Cortex of kidney (tissue), 1 donor: ENCODE measurements at places on chromosomes 11 and 22.

DNA sequence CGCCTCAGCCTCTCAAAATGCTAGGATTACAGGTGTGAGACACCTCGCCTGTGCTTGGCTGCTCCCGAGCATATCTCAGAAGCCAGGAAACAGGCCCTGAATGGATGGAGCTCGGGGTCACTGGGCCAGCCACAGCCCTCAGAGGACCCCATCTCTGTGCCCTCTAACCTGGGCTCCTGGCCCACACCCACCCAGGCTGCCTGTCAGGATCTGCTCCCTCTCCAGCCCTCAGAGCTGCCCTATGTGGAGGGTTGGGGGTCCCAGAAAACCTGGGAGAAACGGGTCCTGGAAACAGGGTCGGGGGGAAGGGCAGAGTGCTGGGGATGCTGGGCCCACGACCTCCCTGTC, 5.2 kb upstream of the CCDC188 start:
- no peak for DNase-seq

DNA sequence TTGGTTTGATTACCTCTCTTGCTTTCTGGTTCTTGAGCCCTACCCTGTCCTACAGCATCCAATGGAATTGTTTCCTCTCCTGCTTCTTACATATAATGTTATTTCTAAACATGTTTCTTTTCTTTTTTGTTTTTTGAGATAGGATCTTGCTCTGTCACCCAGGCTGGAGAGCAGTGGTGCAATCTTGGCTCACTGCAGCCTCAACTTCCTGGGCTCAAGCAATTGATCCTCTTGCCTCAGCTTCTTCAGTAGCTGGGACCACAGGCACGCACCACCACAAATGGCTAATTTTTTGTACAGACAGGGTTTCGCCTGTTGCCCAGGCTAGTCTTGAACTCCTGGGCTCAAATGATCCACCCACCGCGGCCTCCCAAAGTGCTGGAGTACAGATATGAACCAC, 105.9 kb downstream of the SGSM3 start:
- no peak for DNase-seq

GRCh38 chr11:1641096-1641495, 11.5 kb downstream of the KRTAP5-5 start:
- no peak for DNase-seq

DNA sequence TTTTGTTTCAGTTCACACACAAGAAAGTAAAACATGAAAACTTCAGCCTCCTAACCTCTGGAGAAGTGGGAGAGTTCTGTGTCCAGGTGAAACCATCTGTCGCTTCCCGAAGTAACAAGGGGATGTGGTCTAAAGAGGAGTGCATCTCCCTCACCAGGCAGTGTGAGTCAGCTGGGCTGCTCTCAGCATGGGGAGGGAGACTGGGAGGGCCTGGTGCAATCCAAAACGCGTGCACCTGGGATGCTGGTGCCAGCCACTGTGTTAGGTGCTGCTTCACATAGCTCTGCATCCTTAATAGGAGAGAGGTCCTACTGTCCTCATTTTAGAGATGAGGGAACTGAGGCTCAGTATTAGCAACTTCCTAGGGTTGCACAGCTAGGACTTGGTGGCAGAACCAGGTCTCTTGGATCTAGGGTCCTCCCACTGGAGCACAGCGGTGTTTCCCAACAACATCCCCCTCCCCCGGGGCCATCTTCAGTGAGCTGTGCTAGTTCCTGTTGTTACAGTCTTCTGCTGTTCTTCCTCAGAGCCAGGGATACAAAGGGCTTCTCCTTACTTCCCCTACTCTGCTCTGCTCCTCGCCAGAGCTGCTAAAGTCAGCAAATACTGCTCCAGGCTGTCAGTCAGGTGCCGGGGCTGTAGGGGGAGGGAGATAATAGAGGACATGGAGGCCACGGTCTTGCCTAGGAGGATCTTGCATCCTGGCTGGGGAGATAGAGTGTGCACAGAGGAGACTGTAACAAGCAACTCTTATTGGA, 8.0 kb downstream of the IL10RA start:
- no peak for DNase-seq

DNA sequence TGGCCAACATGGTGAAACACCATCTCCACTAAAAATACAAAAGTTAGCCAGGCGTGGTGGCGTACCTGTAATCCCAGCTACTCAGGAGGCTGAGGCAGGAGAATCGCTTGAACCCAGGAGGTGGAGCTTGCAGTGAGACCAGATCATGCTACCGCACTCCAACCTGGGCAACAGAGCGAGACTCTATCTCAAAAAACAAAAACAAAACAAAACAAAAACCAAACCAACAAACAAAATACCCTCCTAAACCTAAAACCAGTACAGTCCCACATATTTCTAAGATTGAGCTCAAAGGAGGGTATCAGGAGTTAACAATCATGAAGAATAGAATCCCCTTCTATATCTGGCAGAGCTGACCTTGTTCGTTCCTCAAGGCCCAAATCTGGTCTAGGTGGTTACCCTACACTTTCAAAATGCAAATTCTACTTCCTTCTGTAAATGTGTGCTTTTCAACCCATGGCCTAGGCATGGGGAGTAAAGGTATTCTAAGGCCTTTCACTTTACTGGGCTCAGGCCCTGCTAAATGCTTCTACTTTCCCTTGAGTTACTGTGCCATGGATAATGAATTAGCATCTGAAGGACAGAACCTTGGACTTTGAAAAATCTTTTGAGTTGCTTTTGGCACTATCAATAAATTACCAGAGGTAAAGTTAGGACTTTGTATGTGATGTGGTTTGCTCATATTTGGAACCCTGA, 10.4 kb upstream of the PPP2R1B start:
- no peak for DNase-seq

DNA sequence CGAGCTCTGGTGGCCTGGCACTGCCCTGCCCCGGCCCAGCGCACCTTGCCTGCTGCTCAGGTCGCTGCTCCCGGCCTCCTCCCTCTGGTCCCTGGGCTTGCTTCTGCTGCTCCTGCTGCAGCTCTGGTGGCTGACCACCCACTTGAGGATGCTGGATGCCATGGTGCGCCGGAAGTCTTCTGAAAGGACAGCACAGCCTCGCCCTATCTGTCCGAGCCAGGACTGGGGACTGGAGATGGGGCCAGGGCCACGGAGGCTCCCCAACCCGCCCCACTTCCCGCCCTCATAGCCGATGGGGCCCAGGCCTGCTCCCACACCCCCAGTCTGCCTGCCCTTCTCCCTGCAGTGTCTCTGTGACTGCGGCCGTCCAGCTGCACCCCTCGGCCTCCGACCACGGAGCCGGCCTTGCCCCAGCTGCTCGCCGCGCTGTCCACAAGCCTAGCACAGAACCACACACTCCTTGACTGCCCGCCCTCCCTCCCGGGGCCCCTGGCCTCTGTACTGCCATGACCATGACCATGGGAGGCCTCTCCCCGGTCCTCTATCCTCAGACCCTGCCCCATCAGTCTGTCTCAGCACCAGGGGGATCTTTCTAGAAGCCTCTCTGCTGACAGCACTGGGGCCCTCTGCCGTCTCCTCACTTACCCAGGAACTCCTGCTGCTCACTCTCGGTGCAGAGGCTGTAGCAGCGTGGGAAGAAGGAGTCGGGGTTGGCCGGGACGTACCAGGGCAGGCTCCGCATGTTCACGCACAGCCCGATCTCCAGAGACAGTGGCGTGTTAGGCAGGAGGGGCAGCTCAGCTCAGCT, 12.7 kb downstream of the TTLL8 start:
- DNase-seq: no peak

DNA sequence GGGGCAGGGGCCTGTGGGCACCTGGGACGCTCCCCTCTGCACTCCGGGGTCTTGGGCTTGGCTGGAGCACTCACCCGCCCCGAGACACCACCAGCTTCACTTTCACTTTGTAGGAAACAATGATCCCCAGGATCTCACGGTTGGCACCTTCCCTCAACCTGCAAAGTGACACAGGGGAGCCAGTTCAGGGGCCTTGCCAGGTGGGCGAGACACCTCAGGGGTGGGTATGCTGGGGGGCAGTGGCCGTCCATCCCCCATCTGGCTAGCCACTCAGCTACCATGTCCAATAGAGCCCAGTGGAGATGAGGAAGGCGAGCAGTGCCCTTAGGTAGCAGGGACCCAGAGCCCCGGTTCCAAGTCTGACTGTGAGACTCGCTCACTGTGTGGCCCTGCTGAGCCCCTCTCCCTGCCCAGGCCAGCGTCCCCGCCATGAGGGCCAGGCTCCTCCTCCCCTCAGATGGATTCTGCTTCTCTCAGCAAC, 32.3 kb downstream of the TPBGL start:
- DNase-seq: no peak

DNA sequence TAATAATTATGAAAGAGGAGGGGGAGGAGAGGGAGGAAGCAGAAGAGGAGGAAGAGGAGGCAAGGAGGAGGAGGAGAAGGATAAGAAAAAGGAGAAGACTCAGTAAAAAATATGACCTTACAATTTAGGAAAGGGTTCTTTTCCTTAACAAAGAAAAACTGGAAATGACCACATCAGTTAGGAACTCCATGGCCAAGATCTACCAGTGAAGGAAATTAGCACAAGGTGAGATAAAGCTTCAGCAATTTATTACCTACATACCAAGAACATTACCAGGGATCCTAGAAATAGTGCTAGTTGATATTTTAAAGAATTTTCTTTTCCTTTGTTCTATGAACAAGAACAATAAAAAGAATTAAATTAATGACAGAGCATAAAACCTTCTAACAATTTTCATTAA, 172.7 kb downstream of the LRRC4C start:
- no peak for DNase-seq

DNA sequence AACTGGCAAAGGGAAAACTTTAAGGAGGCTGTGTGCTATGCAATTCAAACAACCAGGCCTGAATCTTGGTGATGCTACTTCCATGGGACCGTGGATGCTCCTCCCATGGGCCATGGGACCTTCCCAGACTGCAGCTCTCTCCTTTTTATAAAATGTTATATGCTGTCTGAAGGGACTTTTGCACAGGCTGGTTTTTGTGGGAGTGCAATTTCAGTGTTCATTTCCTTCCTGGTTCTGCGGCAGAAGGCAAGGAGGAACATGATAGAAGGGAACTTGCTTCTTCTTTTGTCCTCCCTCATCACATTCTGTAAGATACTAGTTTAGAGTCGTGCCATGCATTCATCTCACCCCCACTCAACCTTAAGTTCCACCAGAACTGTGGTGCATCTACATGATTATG, 68.9 kb downstream of the C11orf58 start:
- no peak for DNase-seq

DNA sequence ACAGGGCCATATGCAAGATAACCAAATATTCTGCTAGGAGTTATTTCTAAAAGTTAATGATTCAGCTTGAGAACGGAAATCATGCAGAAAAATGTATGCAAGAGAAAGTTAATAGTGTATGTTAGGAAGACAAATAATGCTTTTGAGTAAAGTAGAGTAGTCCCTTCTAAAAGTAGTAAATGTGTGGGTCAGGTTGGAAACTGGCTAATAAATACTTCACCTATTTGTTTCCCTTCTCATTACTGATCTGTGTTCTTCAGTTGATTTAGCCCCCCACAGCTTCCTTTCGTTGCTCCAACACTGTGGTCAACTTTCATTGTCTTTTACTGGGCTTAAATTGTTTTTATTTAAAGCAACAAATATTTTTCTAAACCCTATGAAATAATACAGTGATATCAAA, 444.2 kb downstream of the CNTN5 start:
- DNase-seq: no peak

DNA sequence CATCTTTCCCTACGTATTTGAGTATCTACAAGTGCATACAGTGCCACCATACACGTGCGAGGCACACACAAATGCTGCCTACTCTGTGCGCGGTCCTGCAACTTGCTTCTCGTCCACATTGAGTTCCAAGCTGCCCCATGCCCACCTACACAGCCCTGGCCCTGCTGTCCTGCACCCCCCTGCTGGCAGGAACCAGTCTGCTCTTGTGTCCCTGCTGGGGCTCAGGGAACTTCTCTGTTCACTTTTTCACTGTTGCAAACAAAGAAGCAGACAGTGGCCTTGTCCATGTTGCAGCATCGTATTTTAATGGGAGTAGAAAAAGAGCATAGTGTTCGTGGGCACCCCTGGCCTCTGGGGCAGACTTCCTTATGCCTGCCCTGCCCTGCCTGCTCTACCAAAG, 14.0 kb downstream of the CPT1A start:
- DNase-seq: no peak

- no peak for DNase-seq
Measured at GRCh38 chr11:1655168-1656060, 25.8 kb downstream of the KRTAP5-5 start.

- DNase-seq: no peak
Measured at GRCh38 chr11:62505440-62506091, 41.0 kb downstream of the AHNAK start.

DNA sequence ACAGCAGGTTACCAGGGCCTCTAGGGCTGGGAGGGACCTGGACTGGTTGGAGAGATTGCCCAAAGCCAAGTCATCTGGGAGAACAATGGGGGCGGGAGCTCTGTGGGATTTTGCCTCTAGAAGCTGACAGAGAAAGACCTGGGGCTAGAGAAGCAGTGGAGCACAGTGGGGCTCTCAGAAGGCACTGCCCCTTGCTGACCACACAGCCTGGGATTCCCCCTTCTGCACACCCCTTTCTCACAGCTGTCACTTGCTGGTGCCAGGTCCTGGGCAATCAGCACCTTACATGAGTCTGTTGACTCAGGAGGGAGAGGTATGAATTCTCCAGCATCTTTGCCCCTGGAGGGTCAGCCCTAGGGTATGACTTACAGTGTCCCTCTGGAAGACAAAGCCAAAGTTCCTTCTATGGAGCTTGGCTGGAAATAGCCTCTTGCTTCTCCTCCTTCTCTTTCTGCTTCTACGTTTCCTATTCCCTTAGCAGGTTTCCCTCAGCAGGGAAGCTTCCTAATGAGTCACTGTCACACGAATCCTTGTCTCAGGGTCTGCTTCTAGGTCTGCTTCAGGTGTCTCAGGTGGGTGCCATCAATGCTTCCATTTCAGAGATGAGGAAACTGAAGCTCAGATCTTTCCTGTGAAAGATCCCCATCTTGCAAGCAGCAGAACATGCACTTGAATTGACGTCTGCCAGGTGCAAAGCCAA, 27.0 kb downstream of the GDPD5 start:
- no peak for DNase-seq

DNA sequence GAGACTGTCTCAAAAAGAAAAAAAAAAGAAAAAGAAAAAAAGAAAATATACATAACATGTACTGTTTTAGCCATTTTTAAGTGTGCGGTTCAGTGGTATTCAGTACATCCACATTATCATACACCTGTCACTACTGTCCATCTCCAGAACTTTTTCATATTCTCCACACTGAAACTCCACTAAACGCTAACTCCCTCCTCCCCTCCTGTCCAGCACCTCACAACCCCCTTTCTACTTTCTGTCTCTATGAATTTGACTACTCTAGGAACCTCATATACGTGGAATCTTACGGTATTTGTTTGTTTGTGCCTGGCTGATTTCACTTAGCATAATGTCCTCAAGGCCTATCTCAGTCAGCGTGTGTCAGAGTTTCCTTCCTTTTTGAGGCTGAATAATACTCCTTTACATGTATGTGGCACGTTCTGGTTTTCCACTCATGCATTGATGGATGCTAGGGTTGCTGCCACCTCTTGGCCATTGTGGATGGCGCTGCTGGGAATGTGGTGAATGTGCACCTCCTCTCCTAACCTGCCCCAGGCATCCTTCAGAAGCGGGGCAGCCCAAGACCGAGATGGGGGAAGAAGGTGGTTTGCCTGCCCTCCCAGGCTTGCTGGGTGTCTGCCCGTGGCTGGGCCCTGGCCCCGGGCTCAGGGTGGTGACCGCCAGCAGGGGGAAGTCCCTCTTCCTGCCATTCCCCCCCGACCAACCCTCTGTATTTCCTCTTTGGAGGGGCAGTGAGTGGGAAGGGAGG, 60.5 kb downstream of the BCR start:
- no peak for DNase-seq

- DNase-seq: no peak
Measured at GRCh38 chr11:8354622-8355415, 91.1 kb upstream of the LMO1 start.
